K562 (cell line): ENCODE measurements at places on chromosomes 5 and 9. TPM values are rescaled to one million over a fixed set of nuclear protein-coding genes. Genes with fewer than 3 reads are reported as not detected.

- no peak for DNase-seq
These were observed 53.9 kb upstream of the KCNN2 start for GRCh38 chr5:114308017-114308416.

FAM81B gene
- total RNA-seq = 0.36 TPM in 1 of 2 replicates, not detected in the other

CHD1 gene
- total RNA-seq = 48.8 and 50.3 TPM in 2 replicates

DNA sequence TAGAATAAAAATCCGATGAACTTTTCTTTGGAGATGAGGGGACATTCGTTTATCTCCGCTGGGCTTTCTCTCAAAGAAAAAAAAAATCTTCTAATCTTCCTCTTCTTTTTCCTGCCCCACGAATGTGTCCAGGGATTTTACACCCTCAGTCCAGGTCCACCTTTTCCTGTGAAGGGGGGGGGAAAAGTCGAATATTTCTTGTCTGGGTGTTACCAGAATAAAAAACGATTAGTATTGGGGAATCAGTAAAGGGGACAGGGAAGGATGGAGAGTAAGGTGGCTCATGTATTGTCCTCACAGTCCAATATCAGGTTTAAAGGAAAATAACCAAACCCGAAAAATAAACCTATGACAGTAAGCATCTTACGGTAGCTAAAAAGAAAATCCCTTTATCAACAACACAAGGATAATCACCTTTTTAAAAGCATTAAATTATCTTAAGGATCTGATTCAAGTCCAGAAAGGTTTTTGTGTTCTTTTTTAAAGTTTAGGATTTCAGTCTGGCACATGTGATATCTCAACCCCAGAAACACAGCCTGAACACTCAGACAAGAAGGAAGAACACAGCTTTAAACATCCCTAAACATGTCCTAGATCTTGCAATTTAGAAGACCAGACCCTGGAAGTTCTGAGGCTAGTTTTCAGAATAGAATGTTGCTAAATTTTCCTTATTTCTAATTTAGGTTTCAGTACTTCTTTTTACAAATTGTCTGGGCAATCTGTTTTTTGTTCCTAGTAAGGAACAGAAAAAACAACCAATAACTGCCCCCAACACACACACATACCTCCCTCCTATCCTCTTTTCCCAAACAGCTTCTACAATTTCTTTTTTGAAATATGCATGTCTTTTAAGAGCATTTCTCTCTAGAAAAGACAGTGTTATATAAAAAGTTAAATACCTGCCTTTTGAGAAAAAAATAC is 1.2 kb downstream of the ZNF608 start:
- no peak for DNase-seq

- DNase-seq = no peak
These were observed 384.9 kb downstream of the NFIB start for GRCh38 chr9:13929013-13929412.

DNA sequence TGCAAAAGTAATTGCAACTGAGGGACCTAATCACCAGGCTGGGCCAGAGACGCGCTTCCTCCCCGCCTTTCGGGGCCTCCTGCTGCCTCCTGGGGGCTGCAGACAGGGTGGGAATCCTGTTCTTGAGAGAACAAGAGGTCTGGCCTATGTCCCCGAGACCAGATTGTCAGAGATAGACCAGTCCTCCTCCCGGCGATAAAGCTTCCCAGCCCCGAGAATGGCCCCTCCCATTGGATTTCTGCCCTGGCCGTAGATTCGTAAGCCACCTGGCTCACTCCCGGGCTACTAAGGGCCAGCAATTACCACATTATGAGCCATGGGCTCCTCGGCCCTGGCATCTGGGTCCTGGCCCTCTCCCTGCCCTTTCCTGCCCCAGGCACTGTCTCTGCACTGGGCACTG is 70.4 kb downstream of the HRH2 start:
- DNase-seq = no peak
